Daoy (cell line): ENCODE measurements at places on chromosomes 11 and 22.

DNA sequence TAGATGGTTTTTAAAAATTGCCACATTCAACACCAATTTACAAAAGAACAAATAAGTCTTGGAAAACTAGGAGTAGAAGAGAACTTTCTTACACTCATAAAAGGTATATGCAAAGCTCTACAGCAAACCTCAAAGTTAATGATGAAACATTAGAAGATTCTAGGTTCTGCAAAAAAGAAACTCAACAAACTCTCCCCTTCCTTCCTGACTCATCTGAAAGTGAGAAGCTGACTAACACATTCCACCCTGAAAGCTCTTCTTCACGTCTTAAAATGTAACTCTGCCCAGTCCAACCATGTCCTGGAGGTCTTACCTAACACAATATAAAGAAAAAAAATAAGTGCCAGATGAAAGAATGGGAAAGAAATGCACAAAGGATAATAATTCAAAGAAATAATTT lies 218.9 kb upstream of the ISX start:
- no peak for DNase-seq

- peak; percentile 49 for DNase-seq
Measured at GRCh38 chr22:29626497-29627195, 23.2 kb downstream of the NF2 start.

DNA sequence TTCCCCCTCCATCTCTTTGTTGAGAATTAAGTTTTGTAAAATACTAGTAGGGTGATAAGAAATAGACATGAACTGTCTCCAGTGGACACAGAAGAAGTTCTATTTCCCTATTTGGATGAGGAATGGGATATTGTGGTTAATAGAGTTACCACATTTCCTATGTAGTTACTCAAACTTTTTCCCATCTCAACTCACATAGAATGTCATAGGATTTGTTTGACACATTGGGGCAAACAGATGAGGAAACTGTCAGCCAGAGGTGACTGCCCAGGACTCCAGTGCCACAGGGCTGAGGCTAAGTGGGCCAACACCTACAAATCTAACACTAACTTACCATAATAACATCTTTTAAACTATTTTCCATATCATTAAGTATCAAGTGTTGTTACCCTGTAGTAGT lies 58.3 kb downstream of the CCDC83 start:
- no peak for DNase-seq

DNA sequence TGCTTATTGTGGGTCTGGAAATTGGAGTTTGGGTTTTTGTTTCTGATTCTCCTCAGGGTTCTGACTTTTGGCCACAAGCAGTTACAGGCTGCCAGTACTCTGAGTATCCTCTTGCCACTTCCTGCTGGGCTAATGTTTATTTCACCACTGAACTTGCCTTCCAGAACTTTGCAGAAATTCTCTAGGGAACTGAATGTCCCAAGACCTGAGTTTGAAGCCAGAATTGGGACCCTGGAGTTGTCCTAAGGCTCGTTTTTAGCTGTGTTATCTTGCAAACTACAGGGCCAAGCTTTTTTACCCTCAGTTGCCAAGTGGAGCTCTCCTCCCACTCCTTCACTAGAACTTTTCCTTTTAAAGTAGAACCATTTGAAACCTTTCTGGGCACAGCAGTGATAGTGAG lies 89.9 kb downstream of the FAT3 start:
- DNase-seq, result no peak

DNA sequence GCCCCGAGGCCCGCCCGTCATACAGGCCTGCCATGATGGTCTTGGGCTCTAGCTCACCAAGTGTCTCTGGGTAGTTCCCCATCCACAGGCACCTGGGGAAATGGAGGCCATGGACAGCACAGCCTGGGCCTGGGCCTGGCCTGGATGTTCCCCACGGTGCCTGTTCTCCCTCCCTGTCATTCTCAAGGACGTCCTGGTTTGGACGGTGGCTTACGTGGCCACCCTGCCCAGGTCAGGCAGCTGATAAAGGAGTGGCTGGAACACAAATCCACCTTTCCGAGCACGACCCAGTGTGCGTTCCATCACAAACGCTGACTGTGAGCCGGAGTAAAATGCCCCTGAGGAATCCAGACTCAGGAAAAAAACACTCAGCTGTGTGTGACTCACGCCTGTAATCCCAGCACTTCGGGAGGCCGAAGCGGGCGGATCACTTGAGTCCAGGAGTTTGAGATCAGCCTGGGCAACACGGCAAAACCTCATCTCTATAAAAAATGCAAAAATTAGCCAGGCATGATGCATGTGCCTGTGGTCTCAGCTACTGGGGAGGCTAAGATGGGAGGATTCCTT lies 41.2 kb upstream of the TESMIN start:
- peak; percentile 57 for DNase-seq

GRCh38 chr11:13905137-13905781 lies 57.3 kb upstream of the SPON1 start:
- DNase-seq, result no peak

DNA sequence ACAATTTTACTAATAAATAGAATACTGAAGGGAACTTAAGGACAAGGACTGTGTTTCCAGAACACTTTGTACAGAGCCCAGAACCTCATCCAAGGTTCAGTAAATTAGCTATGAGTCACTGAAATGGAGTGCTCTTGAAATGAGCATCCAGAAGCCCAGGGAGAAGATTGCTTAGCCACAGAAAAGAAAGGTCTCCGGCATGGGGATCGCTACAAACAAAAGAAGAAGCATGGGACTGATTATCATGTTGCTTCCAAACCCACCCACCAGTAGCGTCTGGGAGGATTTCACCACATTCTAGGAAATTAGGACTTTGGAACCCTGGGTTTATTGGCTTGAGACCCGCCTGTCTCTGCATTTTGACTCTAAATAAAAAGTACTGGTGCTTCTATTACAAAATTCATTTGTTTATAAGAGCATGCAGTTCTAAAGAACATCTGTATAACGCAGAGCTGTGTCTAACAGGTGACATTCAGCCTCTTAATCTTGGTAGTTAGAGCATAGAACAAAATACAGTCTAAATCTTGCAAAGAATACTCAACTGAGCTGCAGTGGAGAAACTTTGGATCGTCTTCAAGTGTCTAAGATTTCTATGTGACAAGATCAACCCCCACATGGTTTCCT lies 35.9 kb upstream of the SESN3 start:
- no peak for DNase-seq

GRCh38 chr22:44795701-44796630 lies 43.6 kb downstream of the ARHGAP8 start:
- no peak for DNase-seq

DNA sequence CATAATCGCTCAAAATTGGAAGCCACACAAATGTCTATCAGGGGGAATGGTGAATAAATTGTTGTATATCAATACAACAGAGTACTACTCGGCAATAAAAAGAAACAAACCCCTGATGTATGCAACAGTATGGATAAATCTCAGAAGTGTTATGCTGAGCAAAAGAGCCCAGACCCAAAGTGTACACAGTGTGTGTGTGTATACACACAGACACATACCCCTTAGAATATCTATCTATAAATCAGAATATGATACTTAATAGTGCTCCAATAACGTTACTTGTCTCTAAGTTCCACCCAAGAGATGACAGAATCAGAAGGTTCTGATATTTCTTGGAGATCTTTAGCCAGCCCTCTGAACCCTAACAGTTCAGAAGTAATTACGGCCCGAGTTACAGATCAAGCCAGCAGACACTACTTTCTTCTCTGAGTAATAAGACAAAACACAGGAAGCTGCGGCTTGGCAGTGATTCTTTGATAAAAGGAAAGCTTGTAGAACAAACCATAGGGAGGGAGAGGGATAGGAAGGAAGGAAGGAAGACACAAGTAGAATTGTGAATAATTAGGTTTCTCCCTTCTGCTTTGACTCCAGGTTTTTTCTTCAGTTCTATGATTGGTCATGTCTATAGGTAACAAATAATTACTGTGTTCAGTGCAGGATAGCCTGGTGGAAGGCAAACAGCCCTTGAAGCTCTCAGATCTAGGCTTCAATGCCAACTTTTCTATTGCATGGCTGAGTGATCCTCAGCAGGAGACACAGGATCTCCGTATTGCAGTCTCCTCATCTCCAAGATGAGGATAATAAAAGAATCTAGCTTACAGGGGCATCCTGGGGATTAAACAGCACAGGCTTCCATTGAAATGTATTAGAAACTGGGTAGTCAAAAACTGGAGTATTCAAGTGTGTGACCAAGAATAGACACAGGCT lies 75.6 kb upstream of the TEAD1 start:
- DNase-seq, result peak; percentile 67

DNA sequence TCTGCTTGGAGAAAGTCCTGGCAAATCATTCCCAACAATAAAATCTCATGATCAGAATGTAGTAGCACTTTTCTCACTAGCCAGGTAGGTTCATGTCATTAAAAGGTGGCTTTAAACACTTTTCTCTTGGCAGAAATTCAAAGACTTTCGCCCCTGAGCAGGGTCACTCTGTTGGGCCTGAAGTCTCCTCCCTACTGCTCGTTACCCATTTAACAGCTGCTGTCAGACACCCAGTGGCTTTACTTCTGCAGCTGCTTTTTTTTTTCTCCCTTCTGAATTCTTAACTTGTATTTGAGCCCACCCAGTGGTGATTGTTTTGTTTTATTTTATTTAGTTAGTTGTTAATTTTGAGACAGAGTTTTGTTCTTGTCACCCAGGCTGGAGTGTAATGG lies 25.0 kb downstream of the ARHGAP8 start:
- no peak for DNase-seq

DNA sequence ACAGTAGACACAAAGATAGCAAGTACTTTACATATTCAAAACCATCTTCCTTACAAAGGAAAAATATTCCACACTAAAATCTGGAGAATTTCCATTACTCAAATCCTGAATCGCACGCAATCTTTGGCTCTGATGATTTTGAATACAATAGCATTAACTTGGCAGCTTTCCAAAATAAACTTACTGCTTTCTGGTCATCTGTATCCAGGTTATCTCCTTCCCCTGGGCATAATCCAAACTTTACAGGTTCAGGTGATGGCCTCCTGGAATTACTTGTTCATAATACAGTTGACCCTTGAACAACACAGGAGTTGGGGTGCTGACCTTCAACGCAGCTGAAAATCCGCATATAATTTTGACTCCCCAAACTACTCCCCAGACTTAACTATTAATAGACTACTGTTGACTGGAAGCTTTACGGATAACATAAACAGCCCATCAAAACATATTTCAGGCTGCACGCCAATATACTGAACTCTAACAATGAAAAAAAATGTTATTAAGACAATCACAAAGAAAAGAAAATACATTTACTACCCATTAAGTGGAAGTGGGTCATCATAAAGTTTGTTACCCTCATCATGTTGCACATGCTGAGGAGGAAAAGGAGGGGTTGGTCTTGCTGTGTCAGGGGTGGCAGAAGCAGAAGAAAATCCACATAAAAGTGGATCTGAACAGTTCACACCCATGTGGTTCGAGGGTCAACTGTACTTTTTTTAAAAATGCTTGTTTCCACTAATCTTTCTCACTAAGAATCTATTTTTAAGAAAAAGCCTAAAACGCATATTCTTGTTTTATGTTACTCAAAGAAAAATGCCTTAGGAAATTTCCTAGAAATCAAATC lies 6.5 kb downstream of the MTMR2 start:
- no peak for DNase-seq

DNA sequence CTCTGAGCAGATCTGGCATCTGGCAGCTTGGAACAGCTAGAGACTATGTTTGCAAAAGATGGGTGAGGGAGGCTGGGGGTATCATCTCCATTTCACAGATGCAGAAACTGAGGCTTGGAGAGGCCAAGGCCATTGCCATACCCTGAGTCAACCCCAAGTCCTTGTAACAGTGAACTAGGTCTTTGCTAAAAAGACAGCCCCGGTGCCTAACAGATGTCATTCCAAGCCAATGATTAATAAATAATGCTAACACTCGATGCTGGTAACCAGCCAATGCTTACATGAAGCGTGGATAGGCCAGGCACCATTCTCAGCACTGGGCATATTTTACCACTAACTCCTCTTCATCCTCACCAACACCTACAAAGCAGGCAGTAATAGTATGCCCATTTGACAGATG lies 164.0 kb downstream of the MN1 start:
- DNase-seq, result no peak

DNA sequence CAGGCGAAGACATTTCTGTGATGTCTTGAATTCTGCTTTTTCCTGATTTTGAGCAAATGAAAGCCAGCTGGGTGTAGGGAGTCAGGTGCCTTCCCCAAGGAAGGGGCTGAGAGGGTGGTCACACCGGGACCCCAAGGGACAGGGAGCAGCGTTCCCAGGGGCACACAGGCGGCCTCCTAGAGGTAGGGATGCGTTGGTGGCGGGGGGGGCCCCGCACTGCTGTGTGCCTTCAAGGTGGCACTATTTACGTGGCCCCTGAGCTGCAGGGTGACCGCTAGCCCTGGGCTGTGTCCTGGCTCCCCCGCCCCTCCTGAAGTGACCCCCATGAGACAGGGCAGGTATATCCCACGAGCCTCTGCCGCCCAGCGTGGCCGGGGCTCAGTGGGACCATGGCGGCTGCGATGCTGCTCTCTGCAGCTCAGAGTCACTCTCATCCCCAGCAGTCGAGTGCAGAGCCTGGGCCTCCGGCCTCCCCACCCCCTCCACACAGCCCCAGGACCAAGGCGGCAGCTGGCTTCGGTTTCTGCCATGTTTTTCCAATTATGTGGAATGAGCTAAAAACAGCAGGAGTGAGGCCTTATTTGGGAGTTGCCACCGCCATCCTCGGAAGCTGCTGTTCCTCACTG lies 60.9 kb downstream of the LRP5 start:
- DNase-seq, result no peak

GRCh38 chr11:61650781-61651571 lies 29.2 kb upstream of the DAGLA start:
- no peak for DNase-seq
